Pericardium fibroblast (primary cell): ENCODE measurements at places on chromosomes 3 and 15. TPM values are rescaled to one million over a fixed set of nuclear protein-coding genes. Genes with fewer than 3 reads are reported as not detected.

GOLGA8S gene
- 0.23 TPM in 1 of 2 replicates, not detected in the other for total RNA-seq

LRRC58 gene
- total RNA-seq = 21.7 and 31.9 TPM in 2 replicates

CACNA1D gene
- 0.09 TPM in 1 of 2 replicates, not detected in the other for total RNA-seq

AMOTL2 gene
- 188 and 284 TPM in 2 replicates for total RNA-seq

CEMIP gene
- total RNA-seq = 76.4 and 538 TPM in 2 replicates

EPHB1 gene
- total RNA-seq = 0.34 and 0.35 TPM in 2 replicates

SLITRK3 gene
- total RNA-seq = not detected in 2 replicates

ZNF80 gene
- not detected in 2 replicates for total RNA-seq

LRRC34 gene
- total RNA-seq = 2.1 and 15.5 TPM in 2 replicates

SLC2A2 gene
- total RNA-seq = not detected in 2 replicates

MORC1 gene
- total RNA-seq = not detected in 2 replicates

C3orf85 gene
- total RNA-seq = not detected in 2 replicates

CTDSPL gene
- 39.7 and 39.9 TPM in 2 replicates for total RNA-seq

SPATA12 gene
- not detected in 2 replicates for total RNA-seq

TTLL13 gene
- total RNA-seq = 0.23 TPM in 1 of 2 replicates, not detected in the other

NTRK3 gene
- total RNA-seq = 0.23 TPM in 1 of 2 replicates, not detected in the other

SLC12A8 gene
- 28.5 and 35.6 TPM in 2 replicates for total RNA-seq

SKOR1 gene
- under 0.01 and 0.17 TPM in 2 replicates for total RNA-seq

DNAJA4 gene
- 1.4 and 2.5 TPM in 2 replicates for total RNA-seq

PTX3 gene
- 1,042 and 2,456 TPM in 2 replicates for total RNA-seq

FSIP1 gene
- total RNA-seq = 1.7 TPM in 1 of 2 replicates, not detected in the other

CPNE9 gene
- not detected in 2 replicates for total RNA-seq

FOXB1 gene
- total RNA-seq = not detected in 2 replicates

ST8SIA2 gene
- 0.09 TPM in 1 of 2 replicates, not detected in the other for total RNA-seq

PLSCR5 gene
- total RNA-seq = not detected in 2 replicates

MCF2L2 gene
- 0.58 TPM in 1 of 2 replicates, not detected in the other for total RNA-seq

GOLGA8Q gene
- total RNA-seq = not detected in 2 replicates

FMN1 gene
- 0.17 and 0.23 TPM in 2 replicates for total RNA-seq

SERPINI2 gene
- not detected in 2 replicates for total RNA-seq

IMPG2 gene
- under 0.01 and 0.17 TPM in 2 replicates for total RNA-seq

BAHD1 gene
- 10.7 and 13.9 TPM in 2 replicates for total RNA-seq
